Left colon (tissue), 2 donors: ENCODE measurements at places on chromosomes 4 and X.

GRCh38 chr4:140556372-140557085, 12.2 kb downstream of the UCP1 start:
- DNase-seq = no peak

DNA sequence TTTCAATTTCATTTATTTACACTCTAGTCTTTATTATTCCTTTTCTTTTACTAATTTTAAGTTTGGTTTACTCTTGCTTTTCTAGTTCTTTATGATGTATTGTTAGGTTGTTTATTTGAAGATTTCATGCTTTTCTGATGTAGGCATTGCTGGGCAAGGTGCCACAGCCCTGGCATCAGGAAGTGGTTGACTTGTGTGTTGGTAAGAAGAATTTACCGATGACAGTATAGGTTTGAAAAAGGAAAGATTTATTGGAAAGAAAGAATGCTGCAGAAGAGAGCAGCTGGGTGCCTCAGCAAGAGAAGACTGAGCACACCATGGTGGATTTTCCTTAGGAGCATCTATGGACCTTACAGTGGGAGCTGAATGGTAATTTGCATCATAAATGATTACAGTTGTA, 153.2 kb downstream of the KLF8 start:
- DNase-seq = no peak

GRCh38 chr4:163818673-163819072, 324.2 kb downstream of the TMA16 start:
- no peak for DNase-seq

DNA sequence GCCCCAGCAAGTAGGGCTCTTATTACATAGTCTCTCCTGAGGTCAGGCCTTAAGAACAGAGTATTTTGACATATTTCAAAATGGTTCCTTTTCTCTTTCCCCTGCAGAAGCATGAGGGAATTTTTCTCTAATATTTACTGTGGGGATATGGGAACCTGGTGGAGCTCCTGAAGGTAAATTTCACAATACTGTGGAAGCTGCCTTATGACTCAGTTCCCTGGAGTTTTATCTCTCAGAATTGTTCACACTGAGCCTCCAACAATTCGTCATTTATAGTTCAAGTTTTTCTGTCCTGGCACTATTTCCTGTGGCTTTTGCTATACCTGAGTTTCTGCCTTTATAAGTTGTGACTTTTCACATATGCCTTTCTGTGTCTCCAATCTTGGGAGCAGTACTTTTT, 607.2 kb upstream of the NDST4 start:
- DNase-seq = no peak

DNA sequence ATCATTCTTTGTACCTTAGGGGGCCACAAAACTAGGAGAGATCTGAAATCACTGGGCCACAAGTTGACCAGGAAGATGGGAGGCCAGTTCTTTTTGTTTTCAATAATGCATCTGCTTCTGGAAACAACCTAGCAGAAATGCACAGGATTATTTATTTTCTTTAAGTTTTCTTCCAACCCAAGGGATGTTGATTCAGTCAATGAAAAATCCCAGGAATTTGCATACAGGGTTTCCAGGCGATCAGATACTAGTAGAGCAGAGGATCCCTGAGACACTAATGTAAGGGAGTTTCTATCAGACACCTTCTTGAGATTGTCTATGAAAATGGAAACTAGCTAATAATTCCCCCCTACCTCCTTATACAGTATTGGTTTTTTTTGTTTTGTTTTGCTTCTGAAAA, 7.4 kb downstream of the ATOH1 start:
- no peak for DNase-seq

DNA sequence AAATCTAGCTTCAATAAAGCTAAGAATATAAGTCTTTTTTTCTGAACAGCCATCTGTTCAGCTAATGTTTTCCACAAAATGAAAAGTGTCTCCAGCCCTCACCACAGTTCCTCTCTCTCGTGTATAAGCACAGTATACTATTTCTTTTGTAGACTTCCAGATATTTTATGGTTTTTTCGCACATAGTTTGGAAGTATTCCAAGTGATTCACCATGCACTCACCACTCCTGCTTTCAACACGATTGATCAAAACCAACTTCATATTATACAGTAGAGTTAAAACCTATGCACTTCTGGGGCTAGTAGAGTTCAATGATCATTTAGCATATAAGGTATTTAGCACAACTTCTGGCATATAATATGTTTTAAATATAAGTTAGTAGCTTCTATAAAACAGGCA, 105.8 kb upstream of the DCAF12L1 start:
- no peak for DNase-seq

DNA sequence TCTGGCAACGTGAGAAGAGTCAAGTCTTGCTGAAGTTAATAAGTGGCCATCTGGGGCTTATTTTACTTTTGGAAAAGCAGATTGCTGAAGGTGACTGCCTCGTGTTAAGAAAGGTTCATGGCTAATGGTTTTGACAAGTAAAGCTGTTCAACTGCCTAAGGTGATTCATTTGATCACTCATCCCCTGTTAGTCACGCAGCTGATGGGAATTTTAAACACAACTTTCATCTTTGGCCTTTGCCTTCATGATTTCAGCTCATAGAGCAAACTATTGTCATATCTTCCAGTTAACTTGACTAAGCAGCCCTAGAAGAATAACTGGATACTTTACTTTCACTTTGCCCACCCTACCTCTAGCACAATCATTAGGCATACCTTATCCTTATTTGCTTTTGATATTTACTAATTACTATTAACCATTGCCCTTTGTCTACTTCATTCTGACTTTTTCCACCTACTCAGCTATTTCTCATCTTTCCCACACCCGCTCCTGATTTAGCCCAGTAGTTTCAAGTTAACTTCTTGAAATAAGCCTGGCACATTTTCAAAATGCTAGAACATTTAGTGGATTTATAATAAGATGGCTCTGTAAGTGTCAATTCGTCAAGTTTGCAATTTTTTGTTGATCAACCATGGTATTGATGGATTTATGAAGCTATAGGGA, 170.6 kb upstream of the S100G start:
- DNase-seq = no peak
